ENCODE measurements at places on chromosomes 13 and 19.
A peak's percentile ranks its signal among the peaks of the same experiment; 100 is the strongest.

GRCh38 chr19:45922281-45922680, 7.7 kb upstream of the NANOS2 start:
- no peak for DNase-seq

DNA sequence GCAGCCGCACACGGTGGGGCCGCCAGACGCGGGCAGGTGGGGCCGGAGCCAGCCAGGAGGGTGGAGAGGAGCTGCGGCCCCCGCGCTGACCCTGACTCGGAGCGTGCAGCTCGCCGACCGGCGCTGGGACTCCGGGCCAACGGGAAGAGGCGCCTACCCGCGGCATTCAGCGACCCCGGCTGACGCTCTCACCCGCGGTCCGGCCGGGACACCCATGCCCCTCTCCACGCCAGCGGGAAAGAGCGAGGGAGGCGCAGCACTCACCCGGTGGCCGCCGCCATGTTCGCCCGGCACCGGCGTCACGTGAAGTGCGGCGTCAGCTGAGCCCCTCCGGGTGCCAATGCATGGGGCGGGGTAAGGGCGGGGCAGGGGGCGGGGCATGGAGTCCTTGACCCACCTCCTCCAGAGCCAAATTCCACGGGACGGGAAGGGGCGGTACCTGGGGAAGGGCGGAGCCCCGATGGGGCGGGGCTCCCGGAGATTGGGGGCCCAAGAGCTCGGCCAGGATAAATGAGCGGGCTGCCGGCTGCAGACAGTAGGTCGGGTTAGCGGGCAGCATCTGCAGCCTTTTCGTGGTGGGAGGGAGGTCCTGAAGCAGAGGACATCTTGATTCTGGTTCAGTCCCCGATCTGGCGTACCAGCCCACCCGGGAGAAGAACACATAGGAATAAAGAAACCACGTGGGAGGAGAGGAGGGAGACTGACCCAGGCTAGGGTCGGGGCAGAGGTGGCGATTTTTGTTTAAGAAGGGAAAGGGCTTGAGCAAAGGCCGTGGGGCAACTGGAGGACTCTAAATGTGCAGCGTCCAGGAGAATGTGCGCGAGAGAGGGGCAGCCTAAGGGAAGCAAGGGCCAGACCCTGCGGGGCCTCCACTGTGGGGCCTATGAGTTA, at the start of gene PEPD:
Gene PEPD, minus strand, starts transcription at position 312 of the 891 bp plus-strand sequence. Its CDS starts 31 bp downstream, at position 281.
- DNase-seq, result peak; percentile 80

DNA sequence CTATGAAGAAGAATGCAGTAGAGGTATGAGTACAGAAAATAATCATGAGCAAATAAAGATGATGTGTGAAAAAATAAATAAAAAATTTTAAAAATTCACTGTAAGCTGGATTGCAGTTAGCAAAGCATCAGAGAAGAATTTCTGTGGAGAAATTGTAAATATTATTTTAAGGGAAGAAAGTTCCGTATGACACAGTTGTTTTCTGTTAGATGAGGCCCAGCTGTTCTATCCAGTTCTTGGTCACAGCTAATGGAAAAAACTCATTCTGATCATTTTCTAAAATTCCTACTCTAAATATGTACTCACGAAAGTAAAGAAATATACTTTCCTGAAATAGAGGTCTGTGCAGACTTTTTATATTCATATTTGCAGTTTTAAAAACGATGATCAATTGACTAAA, 578.8 kb downstream of the DCT start:
- DNase-seq, result no peak

- DNase-seq, result peak; percentile 74
Observed at GRCh38 chr13:99310382-99311031, 3.3 kb upstream of the GPR183 start.

GRCh38 chr13:39563470-39563735, 39.6 kb downstream of the LHFPL6 start:
- DNase-seq, result no peak

DNA sequence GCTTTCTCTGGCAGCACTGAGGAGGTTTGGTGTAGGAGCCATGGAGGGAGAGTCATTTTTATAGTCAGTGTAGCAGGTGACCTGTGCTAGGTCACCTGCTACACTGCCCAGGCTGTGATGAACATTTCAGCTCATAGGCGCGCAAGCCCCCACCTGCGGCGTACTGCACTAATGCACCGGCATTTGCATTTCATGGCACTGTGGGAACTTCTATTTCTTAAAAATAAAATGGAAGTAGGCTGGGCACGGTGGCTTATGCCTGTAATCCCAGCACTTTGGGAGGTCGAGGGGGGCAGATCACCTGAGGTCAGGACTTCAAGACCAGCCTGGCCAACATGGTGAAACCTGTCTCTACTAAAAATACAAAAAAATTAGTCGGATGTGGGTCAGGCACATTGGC, 101.0 kb downstream of the SLC7A1 start:
- DNase-seq, result no peak

DNA sequence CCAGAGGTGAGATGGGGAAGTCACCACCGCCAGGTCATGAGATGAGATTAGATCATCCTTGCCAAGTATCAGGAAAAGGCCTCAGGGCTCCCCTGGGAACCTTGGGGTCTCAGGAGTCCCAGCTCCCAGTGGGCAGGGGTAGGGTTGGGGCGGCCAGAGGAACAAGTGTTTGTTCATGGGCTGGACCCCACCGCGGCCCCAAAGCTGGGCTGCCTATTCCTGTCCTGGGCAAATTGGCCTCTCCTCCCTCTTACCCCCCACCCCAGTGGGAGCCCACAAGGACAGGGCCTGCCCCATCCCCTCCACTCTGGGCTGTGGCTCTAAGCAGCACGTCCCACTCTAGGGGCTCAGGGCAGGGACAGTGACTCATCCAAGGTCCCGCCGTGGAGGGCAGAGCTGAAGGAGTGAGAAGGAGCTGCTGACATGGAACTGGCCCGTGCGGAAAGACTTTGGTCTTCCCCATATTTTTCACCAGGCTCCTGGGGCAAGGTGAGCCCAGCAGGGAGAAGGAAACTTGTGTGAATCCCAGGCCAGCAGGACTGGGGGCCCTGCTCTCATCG, 4.0 kb upstream of the HCN2 start:
- no peak for DNase-seq

GRCh38 chr13:66546534-66547379, 683.4 kb downstream of the PCDH9 start:
- peak; percentile 20 for DNase-seq

DNA sequence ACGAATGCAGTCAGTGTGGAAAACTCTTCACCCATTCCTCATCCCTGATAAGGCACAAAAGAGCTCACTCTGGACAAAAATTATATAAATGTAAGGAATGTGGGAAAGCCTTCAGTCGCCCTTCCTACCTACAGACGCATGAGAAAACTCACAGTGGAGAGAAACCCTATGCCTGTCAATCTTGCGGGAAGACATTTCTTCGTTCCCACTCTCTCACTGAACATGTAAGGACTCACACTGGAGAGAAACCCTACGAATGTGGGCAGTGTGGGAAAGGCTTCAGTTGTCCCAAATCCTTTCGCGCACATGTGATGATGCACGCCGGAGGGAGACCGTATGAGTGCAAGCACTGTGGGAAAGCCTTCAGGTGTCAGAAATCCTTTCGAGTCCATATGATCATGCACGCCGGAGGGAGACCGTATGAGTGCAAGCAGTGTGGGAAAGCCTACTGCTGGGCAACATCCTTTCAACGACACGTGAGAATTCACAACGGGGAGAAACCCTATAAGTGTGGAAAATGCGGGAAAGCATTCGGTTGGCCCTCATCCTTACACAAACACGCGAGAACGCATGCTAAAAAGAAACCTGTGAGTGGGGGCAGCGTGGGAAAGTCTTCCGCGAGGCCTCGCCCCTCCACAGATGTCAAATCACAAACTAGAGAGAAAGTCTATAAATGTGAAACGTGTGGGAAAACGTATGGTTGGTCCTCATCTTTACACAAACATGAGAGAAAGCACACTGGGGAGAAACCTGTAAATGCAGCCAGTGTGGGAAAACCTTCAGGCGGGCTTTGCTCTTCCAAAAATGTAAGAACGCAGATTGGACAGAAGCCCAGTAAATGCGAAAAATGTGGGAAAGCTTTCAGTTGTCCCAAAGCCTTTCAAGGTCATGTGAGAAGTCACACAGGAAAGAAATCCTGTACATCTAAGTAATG, 10.5 kb downstream of the ZNF556 start:
- no peak for DNase-seq
